Left ventricle myocardium inferior (tissue), 1 donor: ENCODE measurements at places on chromosomes 3 and 15. TPM values are rescaled to one million over a fixed set of nuclear protein-coding genes. Genes with fewer than 3 reads are reported as not detected.

DNA sequence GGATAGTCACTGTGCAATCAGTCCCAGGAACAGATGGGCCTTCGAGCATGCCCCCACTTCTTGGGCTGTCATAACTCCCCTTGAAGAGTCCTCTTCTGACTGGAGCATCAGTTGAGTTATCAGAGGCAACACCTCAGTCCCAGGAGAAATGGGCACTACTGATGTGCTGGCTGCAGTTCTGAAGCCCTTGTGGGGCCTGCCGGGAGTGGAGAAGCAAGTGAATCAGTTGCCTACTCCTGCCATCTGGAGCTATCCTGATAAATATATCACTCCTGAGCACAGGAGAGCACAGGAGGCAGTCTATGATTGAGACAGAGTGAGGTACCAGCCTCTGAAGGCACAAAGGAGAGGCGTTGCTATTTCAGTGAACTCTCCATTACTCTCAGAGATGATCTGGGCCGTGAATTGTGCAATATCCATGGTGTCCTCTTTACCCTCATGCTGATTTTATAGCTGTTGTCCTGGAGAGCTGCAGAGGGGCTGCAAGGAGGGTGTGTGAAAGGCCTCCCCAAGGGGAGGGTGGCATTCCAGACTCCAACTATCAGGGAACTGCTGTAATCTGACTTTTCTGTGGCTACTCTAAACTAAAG, 344.2 kb upstream of the ROPN1 start:
- no peak for DNase-seq

DNA sequence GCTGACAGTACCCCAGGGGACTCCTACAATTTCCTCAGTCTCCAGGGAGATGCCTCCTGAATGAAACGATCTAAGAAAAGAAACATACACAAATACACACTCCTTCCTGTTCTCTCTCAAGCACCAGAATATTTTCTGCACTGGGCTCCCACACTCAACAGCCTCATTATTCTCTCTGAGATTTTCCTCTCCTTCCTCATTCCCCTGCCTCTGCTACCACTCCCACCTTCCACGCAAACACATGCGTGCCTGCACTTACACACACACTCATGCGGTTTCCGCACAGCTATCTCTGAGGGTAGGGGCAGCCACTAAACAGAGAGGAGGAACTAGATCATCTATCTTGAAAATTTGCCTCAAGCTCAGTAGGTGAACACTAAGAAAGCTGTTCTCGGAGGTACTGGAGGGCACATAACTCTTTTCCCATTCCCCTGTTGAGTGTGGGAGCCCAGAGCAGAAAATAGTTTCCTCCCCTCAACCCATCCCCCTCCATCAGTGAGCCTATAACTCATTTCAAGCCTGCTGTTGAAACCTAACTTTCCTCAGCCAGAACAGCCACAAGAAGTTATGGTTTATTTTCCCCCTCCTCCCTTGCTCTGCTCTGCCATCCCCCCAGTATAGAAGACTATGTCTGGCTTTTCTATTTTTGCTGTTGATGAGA, 30.5 kb upstream of the TIPARP start:
- no peak for DNase-seq

PSTPIP1 gene
- total RNA-seq: 3.5 TPM

DNA sequence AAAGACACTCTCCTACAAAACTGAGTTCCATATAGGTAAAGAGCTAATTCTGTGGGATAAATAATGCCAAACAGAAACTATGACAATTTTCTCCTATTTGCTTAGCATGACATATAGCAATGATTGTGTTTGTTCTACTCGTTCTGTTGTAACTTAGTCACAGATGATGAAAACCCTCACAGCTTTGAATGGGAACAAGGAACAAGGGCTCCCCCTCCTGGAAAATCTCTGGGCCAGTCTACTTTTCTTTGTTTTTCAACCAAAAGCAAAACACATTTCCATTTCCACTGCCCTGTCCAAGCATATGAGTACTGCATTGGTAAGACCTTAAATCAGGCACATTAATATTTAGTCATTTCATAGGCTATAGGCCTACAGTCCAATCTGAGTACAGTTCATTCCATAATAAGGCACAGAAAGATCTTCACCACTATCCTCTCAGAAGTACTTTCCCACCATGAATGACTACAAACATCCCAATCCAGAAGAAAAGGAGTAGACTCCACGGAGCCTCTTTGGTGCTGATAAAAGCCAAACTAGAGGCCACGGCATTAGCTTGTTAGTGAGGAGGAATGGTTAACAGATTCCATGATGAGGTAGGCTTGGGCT, 67.1 kb downstream of the ATP8B4 start:
- DNase-seq: no peak

DNA sequence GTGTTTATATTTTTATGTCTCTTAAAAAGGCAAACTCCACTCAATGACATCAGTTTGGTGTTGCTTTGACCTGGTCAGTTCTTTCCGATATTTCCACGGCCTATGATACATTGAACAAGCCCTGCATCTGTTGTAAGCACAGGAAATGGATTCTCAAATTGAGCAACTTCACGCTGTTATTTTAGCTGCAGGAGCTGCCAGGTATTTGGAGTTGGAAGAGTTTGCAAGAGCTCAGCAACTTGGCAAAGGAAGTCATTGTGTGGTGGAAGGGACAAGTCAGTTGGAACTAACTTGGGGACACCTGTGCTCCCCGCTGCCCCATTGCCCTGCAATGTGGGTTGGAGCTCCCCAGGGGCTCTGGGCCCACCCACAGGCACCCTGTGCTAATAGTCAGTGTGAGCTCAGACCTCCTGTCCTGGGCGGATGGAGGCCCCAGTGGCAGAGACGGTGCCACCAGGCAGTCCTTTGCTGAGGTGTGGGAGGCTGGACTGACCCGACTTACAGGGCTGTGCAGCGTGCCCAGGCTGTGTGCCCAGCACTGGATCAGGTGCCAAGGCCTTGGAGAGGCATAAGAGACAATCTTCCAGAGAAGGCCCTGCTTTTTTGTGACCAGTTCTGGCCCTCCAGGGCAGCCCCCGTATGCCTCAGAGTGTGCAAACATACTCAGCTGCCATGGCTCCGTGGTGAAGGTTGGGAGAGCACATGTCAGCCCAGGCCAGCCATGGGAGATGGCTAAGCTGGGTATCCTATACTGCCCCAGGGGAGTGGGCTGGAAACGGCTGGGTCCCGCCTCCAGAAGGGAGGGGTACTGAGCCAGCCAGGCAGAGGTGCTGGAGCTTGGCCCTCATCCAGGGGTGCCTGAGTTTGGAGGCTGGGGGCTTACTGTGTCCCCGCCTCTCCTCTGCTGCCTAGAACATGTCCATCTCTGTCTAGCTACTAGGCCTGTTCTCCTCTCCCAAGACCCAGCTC, 43.5 kb downstream of the KY start:
- no peak for DNase-seq

RAB8B gene
- total RNA-seq: 8.1 TPM

- no peak for DNase-seq
Observed at GRCh38 chr3:151198849-151199248, 4.2 kb downstream of the GPR171 start.

AMIGO3 gene
- total RNA-seq: not detected

GRCh38 chr3:132783152-132783551, 60.9 kb upstream of the NPHP3 start:
- DNase-seq: no peak

DNA sequence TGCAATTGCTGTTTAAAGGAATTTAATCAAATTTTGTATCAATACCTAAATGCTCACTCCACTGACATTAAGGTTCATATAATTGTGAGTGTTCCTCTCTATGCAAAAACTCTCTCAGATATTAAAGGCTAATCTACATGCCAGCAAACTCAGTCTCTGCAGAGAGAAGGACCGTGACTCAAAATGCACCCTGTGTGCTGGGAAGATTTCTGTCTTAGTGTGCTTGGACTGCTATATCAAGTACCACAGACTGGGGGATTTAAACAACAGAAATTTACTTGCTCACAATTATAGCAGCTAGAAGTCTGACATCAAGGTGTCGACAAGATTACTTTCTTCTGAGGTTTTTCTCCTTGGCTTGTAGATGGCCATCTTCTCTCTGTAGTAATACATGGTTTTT, 18.6 kb upstream of the PFN2 start:
- no peak for DNase-seq

CYP8B1 gene
- total RNA-seq: not detected

KIF7 gene
- 2.4 TPM for total RNA-seq

DNA sequence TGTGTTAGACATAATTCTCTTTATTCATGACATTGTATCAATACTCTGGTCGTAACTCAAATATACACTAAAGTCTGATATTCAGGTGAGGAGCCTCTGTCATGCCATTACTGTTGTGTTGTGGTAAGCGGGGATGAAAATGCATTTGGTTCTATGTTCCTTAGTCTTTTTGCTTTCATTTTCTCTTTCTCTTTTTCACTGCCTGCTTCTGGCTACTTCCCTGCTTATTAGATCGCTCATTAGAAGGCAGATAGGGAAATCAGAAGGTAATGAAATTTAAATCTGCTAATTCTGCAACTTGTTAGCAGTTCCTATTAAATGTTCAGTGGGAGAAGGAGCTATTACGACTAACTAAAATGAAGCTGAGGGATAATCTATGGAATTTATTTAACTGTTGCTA, 345.0 kb downstream of the GRM7 start:
- DNase-seq: no peak

DNA sequence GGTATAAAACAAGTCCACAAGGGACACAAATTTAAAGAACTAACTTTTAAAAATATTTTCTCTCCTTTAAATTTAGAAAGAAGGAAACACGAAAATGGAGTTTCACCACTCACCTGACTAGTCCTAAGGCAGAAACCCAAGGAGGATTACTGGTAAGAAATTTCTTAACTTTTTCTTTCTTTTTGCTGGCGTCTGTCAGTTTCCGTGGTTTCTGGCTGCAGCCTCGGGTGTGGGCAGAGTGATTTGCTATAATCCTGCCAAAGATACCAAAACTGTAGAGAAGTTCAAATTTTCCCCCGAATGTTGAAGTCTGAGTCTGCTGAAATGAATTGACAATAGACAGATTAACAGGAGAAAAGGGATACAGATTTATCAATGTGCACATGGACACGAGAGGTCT, 843.6 kb upstream of the ALCAM start:
- no peak for DNase-seq

DNA sequence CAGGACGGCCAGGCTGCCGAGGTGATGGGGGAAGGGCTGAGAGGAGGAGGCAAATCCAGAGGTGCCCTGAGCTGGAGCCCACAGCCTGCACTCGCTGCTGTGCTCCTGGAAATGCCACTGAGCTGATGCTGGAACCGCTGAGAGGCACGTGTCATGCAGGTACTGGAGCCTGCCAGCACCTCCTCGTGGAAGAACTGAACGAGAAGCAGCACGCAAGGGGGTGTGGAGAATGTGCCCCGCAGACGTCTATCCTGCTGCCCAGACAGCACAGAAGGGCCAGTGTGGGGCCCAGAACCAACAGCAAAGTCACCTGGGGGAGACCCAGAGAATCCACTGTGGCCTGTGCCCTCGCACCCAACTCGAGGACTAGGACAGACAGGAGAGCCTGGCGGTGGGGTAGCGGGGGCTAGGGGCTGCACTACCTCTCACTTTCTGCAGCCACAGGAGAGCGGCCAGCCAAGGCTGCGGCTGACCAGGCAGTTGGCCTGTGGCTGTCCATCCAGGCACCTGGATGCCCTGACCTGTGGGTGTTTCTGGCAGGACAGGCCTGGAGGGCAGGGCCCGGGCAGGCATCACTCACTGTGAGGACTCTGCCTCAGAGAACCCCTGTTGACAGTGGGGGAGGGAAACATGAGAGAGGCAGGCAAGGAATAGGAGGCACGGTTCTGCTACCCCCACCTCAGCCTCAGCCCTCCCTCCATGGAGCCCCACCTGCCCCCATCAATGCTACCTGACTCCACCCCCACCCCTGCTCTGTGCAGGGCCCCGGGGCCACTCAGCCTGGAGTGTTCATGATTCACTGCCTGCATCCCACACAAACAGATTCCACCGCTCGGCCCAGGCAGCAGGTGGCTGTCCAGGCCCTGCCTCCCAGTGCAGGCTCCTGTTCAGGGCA, 213.1 kb downstream of the TBC1D2B start:
- DNase-seq: no peak

GRCh38 chr15:48631176-48631770, 14.2 kb downstream of the FBN1 start:
- DNase-seq: peak; percentile 22

DNA sequence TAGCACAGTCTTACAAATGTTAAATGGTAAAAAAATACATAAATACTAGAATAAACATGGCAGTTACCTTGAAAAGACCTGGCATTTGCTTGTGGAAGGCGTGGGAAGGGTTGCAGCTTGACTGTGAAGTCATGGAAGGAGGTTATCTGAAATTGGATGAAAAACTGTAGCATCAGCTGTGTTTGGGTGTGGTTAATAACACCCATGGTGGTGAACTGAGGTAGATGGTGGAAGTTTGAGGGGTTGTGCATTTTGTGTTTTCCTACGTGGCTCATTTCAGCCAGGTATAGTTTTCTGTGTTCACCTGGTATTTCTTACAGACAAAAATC, 46.5 kb downstream of the PSMD6 start:
- DNase-seq: no peak

- DNase-seq: no peak
Observed at GRCh38 chr3:79453600-79453999, 314.2 kb downstream of the ROBO1 start.

ARPP19 gene
- 162 TPM for total RNA-seq

- no peak for DNase-seq
Observed at GRCh38 chr3:190384309-190384756, 3.6 kb upstream of the CLDN16 start.

DNA sequence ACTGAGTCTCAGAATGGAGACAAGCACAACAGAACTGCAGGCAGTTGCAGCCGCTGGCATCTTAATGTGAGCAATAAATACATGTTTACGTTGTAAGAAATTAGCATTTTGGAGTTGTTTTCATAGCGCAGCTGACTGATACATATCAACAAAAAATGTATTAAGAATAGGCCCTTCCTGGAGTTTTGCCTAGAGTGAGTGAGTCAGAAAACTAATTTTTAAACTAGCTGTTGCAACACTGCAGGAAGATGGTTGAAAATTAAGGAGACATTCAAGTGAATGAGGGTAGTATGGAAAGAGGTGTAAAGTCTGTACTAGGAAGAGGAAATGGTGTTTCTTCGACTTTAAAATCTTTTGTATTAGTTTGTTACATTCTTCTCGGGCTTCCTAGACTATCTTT, 39.6 kb upstream of the TIMP4 start:
- no peak for DNase-seq

RASGRP1 gene
- total RNA-seq: 0.44 TPM

- no peak for DNase-seq
Observed at GRCh38 chr3:190178779-190179178, 58.1 kb upstream of the P3H2 start.
